ENCODE measurements at places on chromosomes 13 and 19.

DNA sequence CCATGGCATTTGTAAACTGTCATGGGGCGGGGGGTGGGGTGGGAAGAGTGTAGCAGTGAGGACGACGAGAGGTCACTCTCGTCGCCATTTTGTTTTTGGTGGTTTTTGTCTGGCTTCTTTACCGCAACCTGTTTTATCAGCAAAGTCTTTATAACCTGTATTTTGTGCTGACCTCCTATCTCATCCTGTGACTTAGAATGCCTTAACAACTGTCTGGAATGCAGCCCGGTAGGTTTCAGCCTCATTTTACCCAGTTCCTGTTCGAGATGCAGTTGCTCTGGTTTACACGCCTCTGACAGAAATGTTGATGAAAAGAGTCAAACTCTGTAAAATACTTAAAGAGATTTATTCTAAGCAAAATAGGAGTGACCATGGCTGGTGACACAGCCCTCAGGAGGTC, 852.0 kb downstream of the DACH1 start:
- no peak overlapping the region for H3K4me3 ChIP-seq
- no peaks in the 10 kb centered on the region for H3K27me3 ChIP-seq
- no peaks in the 10 kb centered on the region for H3K36me3 ChIP-seq
- no peak overlapping the region for H3K27ac ChIP-seq
- DNase-seq, result no peak

DNA sequence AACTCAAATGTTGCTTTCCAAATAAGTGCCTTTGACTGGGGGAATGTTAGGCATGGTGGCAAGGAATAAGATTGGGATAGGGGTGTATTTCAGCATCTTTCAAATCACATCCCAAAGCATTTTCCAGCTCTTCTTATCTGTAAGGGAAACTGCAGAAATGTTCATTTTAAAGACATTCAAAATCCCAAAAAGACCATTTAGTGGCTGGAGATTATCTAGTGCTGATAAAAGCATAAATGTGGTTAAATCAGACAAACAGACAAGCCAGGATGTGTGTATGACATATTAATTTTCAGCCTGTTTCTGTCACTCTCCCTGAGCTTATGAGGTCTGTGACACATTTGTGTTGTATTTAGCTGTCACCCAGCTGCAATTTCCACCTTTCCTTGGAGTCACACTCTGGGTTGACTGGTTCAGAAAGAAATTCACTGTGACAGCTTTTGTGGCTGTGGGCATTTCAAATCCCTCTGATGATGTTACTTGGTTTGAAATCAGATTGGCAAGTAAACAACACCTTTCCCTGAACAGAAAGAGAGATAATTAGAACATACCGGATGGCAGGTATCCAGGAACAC, 69.7 kb upstream of the SIAH3 start:
- H3K4me1 ChIP-seq, result no peaks in the 10 kb centered on the region
- H3K27me3 ChIP-seq, result no peaks in the 10 kb centered on the region
- no peak for DNase-seq
- H3K36me3 ChIP-seq, result no peaks in the 10 kb centered on the region
- H3K4me3 ChIP-seq, result no peak overlapping the region

DNA sequence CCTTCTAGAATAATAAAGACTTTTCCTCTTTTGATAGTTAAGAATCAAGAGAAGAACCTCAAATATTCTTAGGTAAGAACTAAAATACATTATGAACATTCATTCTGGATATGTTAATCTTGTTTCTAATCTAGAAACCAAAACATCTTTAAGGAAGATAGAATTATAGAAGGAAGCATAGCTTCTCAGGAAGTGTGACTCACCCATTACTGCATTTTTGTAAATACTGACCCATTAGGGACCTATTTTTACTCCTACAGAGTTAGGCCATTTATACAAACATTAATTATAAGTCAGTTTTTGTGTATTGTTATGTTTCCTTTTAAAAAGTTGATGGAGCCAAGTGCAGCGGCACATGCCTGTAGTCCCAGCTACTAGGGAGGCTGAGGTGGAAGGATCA, 147.1 kb downstream of the NUFIP1 start:
- no peaks in the 10 kb centered on the region for H3K36me3 ChIP-seq
- no peak overlapping the region for H3K27ac ChIP-seq
- DNase-seq, result no peak
- H3K4me1 ChIP-seq, result no peaks in the 10 kb centered on the region
- no peaks in the 10 kb centered on the region for H3K27me3 ChIP-seq

DNA sequence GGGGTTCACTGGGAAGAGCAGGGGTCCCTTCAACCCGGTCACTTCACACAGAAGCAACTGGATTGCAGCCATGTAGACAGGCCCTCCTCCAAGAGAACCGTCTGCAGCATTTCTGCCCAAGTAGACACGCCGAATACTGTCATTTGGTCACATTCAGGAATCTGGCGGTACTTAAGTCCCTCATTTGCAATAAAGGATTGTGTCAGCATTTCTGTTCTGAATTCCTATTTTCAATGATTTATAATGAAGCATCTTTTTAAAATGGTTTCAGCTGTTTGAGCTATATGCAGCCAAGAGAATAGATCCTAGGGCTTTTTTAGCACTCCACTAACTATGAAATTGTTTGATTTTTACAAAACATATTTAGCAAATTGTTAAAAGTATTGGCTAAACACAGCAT, 143.5 kb upstream of the SOX1 start:
- DNase-seq, result no peak
- H3K27ac ChIP-seq, result no peak overlapping the region
- no peaks in the 10 kb centered on the region for H3K36me3 ChIP-seq
- no peaks in the 10 kb centered on the region for H3K27me3 ChIP-seq

DNA sequence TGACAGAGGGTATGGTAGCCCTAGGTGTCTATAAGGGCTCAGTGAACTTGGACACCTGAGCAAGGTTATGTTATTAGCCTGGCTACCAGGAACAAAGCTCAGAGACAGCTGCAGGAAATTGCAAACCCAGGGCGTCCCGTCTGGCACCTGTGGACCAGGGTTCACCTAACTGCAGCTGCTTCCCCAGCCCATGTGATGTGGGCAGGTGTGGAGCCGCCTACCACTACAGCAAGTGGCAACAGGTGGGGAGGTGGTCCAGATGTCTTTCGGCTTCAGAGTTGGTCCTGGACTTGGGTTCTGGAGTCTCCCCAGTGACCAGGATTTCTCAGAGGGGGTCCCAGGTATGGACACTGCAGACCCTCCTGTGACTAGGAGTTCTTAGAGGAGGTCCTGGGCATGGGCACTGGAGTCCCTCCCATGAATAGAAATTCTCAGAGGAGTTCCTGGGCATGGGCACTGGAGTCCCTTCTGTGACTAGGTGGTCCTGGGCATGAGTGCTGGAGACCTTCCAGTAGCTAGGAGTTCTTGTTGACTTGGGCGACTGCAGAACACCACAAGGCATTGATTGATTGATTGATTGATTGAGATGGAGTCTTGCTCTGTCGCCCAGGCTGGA, 25.2 kb downstream of the ACTL9 start:
- H3K27me3 ChIP-seq, result no peaks in the 10 kb centered on the region
- no peaks in the 10 kb centered on the region for H3K4me1 ChIP-seq

DNA sequence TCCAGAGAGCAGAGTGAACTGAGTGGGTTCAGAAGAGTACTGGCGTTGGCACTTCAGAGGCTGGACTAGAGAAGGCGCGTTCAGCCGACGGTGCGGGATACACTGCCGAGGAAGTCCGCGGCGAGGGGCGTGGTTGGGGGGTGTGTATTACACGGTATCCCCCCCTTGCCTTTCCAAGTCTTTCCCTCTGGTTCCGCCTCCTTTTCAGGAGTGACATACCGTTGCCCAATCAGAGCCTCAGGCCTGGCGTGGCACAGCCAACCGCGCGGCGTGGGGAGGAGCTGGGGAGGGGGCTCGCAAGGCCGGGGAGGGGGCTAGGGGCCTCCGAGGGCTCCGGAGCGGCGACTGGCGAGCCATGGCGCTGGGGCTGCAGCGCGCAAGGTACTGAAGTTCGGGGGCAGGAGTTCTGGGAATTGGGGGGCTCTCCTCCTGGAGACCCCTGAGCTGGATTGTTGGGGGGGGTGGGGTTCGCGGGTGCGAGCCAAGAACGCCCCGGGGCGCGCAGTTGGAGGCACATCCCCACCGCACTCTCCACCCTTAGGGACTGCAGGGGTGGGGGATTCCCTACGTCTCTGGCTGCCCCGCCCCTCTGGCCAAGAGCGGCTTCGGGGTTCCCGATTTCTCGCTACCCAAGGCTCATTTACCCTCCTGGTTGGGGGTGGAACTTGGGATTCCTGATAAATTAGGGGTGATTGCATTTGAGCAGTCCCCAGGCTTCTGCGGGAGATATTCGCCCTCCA, at the start of gene HIF3A:
Gene HIF3A, plus strand, starts transcription at position 321 of the 740 bp plus-strand sequence. Its CDS starts 35 bp downstream, at position 356.
- H3K4me3 ChIP-seq, result peak within 1 kb of the TSS; percentile 48

- no peak overlapping the region for H3K27ac ChIP-seq
- H3K27me3 ChIP-seq, result no peaks in the 10 kb centered on the region
- no peak for DNase-seq
- no peaks in the 10 kb centered on the region for H3K36me3 ChIP-seq
These were observed 165.6 kb upstream of the MIR17HG start for GRCh38 chr13:91181892-91182291.

GRCh38 chr19:49774969-49775368, 8.2 kb downstream of the AP2A1 start:
- no peaks in the 10 kb centered on the region for H3K27me3 ChIP-seq
- H3K4me1 ChIP-seq, result no peaks in the 10 kb centered on the region
- H3K36me3 ChIP-seq, result no peaks in the 10 kb centered on the region
- H3K27ac ChIP-seq, result no peak overlapping the region
- DNase-seq, result no peak

DNA sequence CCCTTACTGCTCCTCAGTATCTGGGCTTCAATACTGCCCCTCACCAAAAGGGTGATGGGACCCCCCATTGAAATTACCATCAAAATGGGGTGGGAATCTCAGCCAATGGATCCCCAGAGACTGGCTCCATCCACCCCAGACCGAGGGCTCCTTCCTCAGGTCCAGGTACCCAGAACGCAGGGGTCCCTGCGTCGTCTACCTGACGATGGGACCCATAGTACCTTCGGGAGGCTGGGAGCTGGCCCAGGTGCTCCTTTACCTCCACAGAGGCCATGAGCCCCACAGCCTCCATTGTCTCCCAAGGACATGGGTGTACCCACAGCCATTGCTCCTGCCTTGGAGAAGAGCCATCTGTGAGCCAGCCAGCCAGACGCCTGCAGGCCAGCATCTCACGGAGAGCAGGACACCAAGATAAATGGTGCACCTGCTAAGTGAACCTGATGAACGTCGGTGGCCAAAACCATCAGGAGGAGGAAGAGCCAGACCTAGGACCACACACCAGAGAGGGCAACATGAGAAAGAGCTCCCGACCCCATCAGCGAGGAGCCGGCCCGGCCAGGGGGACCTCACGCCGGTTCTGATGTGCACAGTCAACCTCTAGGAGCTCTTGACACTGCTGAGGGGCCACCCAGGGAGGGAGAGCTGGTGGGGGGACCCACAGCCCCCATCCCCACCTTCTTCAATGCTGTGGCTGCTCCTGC, 156.8 kb upstream of the SOX1 start:
- no peak overlapping the region for H3K4me3 ChIP-seq
- H3K27ac ChIP-seq, result no peak overlapping the region
- DNase-seq, result no peak
- H3K36me3 ChIP-seq, result no peaks in the 10 kb centered on the region
- H3K4me1 ChIP-seq, result no peaks in the 10 kb centered on the region

DNA sequence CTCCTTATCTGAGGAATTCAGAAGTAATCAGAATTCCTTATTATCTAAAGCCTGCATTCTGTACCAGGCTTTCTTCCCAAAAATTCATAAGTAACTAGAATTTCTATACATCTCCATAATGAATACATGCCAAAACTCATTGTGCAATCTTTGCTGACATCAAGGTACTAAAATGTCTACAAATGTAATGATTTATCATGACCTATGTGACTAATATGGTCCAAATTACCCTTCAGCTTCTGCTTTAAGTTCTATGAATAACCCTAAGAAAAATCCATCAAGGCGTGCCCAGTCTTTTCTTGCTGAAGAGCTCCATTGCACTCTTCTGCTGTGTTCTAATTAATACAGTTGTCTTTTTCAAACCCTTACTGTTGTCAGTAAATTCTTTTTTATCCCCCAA, 58.5 kb upstream of the SLITRK1 start:
- no peaks in the 10 kb centered on the region for H3K27me3 ChIP-seq
- H3K36me3 ChIP-seq, result no peaks in the 10 kb centered on the region
- H3K4me3 ChIP-seq, result no peak overlapping the region
- H3K4me1 ChIP-seq, result no peaks in the 10 kb centered on the region
- H3K27ac ChIP-seq, result no peak overlapping the region
- DNase-seq, result no peak

DNA sequence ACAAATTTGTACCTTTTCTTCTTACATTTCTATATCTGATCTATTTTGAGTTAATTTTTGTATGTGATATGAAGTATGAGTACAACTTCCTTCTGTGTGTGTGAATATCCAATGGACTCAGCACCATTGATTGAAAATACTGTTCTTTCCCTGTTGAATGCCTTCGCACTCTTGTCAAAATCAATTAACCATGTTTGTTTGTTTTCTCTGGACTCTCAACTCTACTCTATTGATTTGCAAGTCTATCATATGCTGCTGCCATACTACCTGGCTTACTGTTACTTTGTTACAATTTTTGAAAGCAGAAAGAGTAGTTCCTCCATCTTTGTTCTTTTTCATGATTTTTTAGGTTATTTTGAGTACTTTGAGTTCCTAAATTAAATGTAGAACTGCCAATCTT, 1437.4 kb upstream of the SPRY2 start:
- no peak for DNase-seq
- no peaks in the 10 kb centered on the region for H3K4me1 ChIP-seq
- no peak overlapping the region for H3K27ac ChIP-seq
- no peaks in the 10 kb centered on the region for H3K36me3 ChIP-seq
- no peaks in the 10 kb centered on the region for H3K27me3 ChIP-seq

DNA sequence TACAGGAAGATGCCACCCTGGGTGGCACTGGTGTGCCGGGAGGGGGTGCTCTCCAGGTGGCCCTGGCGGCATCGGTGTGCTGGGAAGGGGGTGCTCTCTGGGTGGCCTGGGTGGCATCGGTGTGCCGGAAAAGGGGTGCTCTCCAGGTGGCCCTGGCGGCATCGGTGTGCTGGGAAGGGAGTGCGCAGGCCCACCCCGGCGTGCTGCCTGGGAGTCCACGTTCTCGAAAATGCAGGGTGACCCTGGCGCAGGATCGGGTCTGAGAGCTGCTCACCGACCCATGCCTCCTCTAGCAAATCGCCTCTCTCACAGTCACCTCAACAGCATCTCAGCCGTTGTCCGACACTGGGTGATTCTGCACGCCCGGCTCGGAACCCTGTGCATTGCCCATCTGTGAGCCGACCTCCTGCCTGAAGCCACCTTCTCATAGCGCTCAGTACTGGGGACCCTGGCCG, 36.4 kb downstream of the RASA3 start:
- H3K27me3 ChIP-seq, result no peaks in the 10 kb centered on the region
- no peak overlapping the region for H3K27ac ChIP-seq
- H3K36me3 ChIP-seq, result no peaks in the 10 kb centered on the region
- no peak overlapping the region for H3K4me3 ChIP-seq

- no peak overlapping the region for H3K4me3 ChIP-seq
- DNase-seq, result no peak
- H3K27me3 ChIP-seq, result no peaks in the 10 kb centered on the region
- H3K36me3 ChIP-seq, result no peaks in the 10 kb centered on the region
- H3K4me1 ChIP-seq, result no peaks in the 10 kb centered on the region
These were observed 77.4 kb downstream of the SLC15A1 start for GRCh38 chr13:98675066-98675465.

Measured in breast epithelium (tissue), 4 donors.